Right renal cortex interstitium (tissue), 3 donors: ENCODE measurements at places on chromosomes 4 and X.

DNA sequence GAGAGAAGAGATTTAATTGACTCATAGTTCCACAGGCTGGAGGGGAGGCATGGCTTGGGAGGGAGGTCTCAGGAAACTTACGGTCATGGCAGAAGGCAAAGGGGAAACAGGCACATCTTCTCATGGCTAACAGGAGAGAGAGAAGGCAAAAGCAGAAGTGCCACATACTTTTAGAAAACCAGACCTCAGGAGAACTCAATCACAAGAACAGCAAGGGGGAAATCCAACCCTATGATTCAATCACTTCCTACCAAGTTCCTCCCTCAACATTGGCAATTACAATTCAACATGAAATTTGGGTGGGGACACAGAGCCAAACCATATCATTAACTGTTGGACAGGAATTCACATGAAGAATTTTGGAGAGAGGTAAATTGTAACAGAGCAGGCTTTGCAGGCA lies 485.3 kb upstream of the PITX2 start:
- DNase-seq, result no peak

DNA sequence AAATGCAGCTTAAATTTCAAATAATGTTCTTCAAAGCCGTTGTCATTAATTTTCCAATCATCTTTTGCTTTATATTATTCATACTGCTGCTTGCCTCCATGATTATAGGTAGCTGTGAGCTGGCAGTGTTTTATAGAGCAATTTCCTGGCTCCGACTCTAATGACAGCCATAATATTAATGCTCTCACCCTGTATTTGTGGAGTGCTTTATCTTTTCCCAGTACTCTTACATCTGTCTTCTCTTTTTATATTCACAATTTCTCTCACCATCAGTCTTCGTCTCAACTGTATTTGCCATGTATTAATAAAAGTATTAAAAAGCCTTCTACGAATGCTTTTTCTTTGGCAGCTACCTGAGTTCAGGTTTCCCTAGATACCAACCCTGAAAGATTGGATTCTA lies 21.0 kb downstream of the ATXN3L start:
- no peak for DNase-seq

GRCh38 chrX:123834116-123834515 lies 25.7 kb upstream of the XIAP start:
- no peak for DNase-seq

DNA sequence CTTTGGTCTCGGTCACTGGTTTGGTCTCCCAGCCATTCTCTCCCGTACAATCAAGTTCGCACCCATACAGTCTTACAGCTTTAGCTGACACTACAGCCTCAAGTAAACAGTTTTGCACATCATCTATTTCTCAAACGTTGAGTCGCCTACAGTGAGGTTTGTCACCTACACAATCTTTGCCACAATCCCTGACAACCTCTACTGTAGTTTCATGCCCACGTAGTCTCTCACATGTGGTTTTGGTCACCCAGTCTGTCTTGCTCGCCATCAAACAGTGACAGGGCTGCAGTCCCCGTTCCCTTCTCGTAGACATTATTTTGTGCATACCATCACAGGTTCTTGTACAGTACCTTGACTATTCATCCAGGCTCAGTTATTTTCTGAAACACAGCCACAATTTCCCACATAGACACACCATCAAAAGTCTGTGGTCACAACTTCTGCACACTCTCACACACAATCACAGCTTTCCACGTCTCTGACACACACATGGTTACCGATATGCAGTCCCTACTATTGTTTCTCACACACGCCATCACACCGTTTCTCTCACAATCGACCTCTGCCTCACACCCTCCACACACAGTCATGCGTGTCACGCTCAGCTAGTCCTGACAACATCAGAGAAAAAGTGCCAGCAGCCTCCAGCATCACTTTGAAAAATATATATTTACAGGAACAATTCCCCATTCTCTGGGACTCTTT lies 5.3 kb upstream of the CFP start:
- no peak for DNase-seq

- DNase-seq, result no peak
These were observed 41.3 kb downstream of the KIF4A start for GRCh38 chrX:70331161-70331560.

GRCh38 chr4:44740201-44740600 lies 13.8 kb upstream of the GNPDA2 start:
- no peak for DNase-seq

- no peak for DNase-seq
These were observed 55.4 kb upstream of the ESX1 start for GRCh38 chrX:104310090-104310489.

- no peak for DNase-seq
These were observed 81.3 kb downstream of the FAM53A start for GRCh38 chr4:1602655-1603412.

DNA sequence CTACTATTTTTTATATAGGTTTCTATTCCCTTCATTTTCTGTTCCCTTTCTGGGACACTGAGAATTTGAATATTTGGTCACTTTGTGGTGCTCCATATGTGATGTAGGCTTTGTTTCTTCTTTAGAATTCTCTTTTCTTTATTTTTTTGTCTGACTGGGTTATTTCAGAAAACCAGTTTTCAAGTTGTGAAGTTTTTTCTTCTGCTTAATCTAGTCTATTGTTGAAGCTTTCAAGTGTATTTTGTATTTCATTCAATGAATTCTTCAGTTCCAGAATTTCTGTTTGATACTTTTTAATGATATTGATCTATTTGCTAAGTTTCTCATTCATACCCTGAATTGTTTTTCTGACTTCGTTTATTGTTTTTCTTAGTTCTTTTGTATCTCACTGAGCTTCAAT lies 96.2 kb upstream of the HAND2 start:
- DNase-seq, result no peak

DNA sequence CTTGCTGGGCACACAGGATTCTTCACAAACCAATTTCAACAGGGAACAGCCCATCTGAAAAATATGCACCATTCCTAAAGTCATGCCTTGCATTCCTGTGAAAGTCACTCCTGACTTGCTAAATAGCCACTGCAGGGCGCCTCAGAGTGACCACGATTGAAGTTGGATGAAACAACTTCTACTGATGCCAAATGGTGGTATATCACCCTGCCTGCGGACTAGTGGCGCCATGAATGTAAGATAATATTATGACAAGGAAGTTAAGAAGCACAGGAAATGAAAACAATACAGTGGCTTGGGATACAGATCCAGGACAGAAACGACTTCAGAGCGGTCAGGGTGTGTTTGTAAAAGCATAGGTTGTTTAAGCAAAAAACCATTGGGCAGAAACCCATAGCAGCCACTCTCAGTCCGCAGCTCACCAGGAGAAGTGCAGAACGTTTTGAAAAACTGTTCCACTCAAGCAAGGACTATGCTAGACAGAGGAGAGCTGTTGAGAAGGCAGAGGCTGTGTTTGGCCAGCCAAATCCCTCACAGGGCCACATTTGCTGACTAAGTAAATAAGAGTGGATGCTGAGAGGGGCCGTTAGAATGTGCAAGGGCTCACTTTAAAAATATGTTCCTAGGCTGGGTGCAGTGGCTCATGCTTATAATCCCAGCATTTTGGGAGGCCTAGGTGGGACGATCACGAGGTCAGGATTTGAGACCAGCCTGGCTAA lies 250.4 kb downstream of the PTTG2 start:
- DNase-seq, result no peak

GRCh38 chr4:128177498-128177897 lies 110.1 kb downstream of the PGRMC2 start:
- DNase-seq, result no peak

- no peak for DNase-seq
These were observed 80.6 kb downstream of the VCX2 start for GRCh38 chrX:8090482-8090881.

DNA sequence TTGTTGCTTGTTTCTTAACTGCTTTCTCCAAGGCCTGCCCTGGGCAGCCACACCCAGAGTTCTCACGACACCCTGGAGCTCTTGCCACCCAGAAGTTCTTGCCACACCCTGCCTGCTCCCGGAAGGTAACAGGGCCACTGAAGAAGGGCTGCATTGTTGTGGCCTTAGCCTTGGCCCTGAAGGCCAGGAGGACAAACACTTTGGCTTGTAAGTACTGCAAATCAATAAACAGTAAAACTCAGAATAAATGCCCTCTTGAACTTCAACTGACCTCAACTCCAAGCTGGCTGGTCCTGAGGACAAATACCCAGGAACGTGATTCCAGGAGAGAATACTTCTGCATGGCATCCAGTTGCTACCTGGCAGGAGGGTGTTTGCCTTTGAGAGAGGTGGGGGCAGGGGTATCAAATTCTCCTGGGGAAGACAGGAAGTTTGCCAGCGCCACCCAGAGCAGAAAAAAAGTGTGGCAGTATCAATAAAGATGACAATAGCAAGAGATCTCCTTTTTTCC lies 54.1 kb downstream of the TLR10 start:
- DNase-seq, result no peak

GRCh38 chr4:126899331-126899801 lies 733.4 kb upstream of the INTU start:
- no peak for DNase-seq

DNA sequence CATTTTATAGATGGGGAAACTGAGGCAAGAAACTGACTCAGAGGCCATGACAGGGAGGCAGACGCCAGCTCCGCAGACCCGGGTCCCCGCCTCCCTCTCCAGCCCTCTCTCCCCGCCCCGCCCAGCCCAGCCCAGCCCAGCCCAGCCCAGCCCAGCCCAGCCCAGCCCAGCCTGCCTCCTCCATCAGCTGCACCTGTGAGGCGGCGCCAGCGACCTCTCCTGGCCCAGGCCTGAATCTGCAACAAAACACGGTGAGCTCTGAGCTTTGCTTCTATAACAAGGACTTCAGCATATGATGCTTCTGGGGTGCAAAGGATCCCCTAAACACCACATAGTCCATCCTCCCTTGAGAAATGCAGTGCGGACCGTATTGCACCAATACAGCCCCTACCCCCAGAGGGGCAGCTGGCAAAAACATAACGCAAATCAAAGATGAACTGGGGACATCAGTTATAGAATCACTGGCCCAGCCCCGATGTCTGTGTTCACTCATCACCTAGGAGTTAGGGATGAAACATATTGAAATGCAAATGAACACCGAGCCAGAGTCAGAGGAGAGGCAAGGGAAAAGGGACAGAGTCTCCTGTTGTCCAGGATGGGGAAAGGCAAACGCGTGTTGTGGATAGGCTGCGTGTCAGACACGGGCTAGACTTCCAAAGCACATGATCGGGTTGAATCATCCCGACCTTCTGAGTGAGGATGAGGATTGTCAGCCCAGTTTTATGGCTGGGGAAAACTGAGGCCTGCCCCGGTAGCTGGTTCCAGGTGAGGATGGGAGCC lies 216.1 kb upstream of the PSAPL1 start:
- DNase-seq, result no peak

DNA sequence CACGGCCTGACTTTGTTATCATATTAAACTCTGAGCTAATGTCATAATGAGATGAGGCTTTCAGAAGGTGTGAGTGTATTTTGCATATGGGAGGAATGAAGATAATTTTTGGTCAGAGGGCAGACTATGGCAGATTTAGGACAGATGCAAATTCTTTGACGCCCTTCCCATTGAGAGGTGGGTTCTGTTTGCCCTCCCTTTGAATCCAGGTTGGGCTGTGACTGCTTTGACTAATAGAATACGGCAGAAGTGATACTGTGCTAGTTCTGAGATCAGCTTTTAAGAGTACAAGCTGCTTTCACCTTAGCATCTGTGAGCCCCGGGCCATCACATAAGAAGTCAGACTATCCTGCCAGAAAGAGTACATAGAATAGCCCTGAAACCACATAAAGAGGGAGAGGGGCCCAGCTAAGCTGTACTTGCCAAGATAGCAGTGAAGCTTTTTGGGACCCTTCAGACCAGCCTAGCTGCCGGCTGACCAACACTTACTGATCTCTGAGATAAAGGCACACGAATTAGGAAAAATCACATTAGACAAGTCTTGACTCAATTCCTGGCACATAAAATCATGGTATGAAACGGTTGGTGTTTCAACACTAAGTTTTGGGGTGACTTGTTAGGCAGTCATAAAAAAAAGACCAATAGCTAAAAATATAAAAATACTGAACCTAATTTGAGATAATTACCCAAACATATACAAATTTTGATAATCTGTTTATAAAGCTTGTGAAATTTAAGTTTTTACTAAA lies 166.7 kb upstream of the SH3RF1 start:
- no peak for DNase-seq

GRCh38 chrX:54817220-54817820 lies 9.8 kb downstream of the MAGED2 start:
- no peak for DNase-seq

GRCh38 chrX:24728530-24728929 lies 34.8 kb downstream of the POLA1 start:
- DNase-seq, result no peak

DNA sequence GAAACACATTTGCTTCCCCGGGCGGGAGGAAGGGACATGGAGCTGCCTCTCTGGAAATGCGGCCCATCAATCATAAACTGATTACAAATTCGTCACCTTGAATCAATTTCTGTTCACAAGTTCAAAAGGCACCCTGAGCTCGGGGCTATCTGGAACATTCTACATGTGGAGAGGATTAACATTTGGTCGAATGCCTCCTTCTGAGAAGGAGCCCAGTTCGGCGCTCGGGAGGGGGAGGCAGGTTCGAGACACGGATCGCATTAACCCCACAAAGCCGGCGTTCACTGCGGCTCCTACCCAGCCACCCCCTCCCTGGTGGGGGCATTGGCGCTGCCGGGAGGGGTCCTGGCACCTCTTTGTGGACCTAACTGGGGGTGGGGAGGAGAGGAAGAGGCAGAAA lies 108.0 kb downstream of the CPZ start:
- no peak for DNase-seq

DNA sequence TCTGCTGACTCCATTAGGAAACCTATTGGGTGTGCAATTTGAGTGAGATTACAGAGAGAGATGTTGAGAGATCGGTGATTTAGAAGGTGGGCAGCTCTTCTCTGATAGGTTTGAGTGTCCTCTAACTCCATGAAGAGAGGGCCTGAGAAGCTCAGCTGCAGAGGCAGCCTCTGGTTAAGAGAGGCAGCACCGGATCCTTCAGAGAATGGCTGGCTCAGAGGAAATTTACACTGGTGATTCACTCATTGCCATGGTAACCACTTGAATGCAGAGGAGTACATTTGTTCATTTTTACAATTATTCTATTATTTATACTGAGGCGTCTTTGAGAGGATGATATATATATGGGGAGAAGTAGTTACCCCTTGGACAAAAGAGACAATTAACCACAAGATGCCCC lies 171.7 kb downstream of the PDGFRA start:
- no peak for DNase-seq

DNA sequence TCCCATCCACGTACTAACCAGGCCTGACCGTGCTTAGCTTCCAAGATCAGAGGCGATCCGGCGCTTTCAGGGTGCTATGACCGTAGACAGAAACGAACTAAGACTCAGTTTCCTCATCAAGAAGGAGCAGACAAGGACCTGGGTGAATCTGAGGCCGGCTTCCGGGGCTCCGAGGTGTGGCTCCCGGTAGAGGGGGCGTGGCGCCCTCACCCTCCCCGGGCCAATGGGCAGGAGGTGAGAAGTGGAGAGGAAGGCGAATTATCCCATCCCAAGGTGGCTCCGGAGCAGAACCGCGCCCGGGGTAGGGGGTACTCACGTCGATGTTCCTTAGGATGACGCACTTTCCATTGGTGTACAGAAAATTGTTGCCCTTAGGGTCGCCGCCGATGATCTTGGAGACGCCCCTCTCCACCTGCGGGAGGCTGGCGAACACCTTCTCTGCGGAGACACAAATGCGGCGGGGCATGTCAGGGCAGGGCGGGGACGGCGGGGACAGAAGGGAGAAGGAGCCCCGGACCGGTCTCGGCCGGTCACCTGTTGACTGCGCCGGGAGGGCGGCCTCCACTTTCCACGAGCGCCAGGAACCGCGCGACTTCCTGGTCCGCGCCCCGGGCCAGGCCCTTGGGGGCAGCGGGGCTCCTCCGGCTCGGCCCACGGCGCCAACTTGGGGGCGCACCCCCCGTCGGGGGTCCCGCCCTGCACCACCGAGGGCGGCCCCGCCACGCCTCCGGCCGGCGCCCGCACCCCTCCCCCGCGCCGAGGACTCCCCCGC lies 616 bp downstream of the WDR1 start:
- no peak for DNase-seq
